GM19239 (cell line): ENCODE measurements at places on chromosomes 6 and 20.
A peak's percentile ranks its signal among the peaks of the same experiment; 100 is the strongest.

- no peak for DNase-seq
Observed at GRCh38 chr6:142400495-142400894, 98.7 kb downstream of the ADGRG6 start.

- DNase-seq = peak; percentile 12
Observed at GRCh38 chr20:46438156-46438750, 31.8 kb upstream of the ELMO2 start.

GRCh38 chr20:14445310-14445709 is 107.9 kb upstream of the FLRT3 start:
- no peak for DNase-seq

DNA sequence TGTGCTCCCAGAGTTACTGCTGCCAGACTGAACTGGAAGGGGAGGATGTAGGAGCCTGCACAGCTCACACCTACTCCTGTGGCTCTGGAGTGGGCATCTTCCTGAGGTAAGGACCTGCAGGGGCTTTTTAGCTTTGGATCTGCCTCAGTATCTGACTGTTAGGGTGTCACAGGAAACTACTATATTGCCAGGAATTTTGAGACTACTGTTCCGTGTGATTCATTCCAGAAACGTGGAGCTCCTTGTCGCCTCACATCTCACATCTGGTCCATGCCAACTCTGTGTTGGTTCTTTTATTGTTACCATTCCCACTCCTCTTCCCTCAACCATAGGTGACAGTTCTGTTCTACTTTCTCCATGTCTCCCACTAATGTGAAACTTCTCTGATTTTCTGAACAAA is 34.1 kb downstream of the PRPH2 start:
- DNase-seq = no peak

GRCh38 chr20:25626779-25627178 is 3.0 kb upstream of the NANP start:
- DNase-seq = no peak

- no peak for DNase-seq
Observed at GRCh38 chr6:38774929-38775707, 60.0 kb downstream of the DNAH8 start.

GRCh38 chr20:61161726-61162390 is 90.2 kb upstream of the CDH4 start:
- DNase-seq = no peak

- no peak for DNase-seq
Observed at GRCh38 chr6:82085701-82086100, 161.8 kb downstream of the IBTK start.

GRCh38 chr20:59818911-59819310 is 114.5 kb downstream of the SYCP2 start:
- no peak for DNase-seq

- DNase-seq = no peak
Observed at GRCh38 chr6:132165677-132166076, 214.5 kb upstream of the CCN2 start.

- DNase-seq = no peak
Observed at GRCh38 chr6:81075974-81076373, 676.5 kb downstream of the TENT5A start.

GRCh38 chr6:27544612-27545260 is 71.8 kb upstream of the ZNF184 start:
- no peak for DNase-seq

GRCh38 chr6:75460681-75461080 is 32.9 kb downstream of the FILIP1 start:
- no peak for DNase-seq

GRCh38 chr6:36772397-36772796 is 66.8 kb downstream of the CPNE5 start:
- DNase-seq = no peak

DNA sequence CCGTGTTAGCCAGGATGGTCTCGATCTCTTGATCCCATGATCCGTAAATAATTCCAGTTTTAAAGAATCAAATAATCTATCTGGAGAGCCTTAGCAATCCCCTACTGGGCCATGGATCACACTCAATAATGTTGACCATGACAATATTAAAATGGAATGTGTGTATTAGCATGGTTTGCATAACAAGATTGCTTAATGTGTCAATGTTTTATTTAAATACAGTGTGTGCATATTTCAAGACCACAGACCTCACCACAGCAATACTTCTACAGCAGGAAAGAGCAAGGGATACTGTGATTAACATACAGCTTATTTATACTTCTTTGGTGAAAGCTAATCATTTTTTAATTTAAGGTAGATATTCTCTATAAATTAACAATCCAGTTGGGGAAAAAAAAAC is 470.4 kb downstream of the TFAP2B start:
- DNase-seq = no peak

DNA sequence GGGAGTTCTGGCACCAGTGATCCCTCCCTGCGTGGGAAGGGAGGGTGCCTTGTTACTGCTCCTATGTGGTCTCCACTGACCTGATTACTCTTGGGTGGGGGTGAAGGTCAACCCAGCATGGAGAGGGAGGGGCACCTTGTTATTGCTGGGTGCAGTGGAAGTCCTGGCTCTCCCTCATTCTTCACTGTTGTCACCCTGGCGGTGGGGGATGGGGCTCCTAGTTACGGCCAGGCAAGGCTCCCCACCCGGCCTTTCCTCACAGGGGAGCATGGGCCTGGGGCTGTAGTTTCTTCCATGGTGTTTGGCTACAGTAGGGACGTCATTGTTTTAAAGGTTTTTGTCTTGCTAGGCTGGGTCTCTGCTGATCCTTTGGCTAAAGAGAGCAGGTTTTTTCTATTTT is 40.8 kb downstream of the PACSIN1 start:
- DNase-seq = no peak

DNA sequence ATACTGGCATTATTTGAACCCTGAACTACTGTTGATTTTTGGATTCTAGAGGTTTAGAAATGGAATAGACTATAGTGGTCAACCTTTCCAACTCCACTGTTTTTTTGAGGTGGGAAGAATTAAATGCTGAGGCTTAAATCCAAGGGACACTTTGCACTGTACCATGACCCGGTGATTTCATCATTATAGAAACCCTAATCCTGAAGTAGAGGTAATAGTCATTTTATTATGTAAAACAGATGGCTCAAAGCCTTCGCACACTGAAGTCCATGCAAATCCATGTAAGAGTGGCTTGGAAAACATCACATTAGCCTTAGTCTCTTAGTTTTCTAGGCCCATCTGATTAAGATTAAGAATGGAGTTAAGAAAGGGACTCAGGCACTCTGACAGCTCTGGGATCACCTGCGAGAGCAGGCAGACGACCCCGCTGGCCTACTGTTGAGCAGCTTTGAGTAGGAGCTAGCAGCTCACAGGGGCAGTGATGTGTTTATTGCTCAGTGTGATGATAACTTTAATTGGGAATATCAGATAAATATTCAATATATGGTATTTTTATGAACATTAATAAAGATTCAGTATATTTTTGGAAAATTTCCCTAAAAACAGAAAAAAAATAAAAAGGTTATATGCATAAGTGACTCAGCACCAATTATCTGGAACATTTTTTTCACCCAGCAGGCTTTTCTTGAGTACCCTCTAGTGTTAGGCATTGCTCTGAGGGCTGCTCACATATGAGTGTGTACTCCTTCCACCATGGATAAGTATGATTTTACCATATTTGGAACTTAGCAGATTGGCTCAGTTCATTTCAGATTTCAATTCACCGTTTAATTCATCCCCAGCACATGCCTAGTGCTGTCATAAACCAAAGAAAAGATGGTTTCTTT is 13.4 kb downstream of the SLX4IP start:
- DNase-seq = no peak

GRCh38 chr6:29850011-29850553 is 22.5 kb downstream of the HLA-G start:
- no peak for DNase-seq

DNA sequence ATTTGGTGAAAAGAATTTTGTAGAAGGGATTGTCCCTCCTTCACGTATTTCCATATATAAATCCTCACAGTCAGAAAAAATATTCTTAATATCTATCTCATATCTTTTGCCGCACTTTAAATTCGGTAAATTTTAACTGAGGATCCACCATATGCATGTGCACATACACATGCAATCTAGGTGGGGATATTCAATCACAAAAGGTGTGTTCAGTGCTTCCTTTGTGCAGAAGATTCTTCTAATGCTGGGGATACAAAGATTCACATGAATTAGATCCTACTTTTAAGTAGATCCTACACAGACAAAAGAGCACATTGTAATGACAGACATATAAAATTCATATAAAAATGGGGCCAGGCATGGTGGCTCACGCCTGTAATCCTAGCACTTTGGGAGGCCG is 13.6 kb upstream of the HLA-DRB1 start:
- no peak for DNase-seq

GRCh38 chr20:45347936-45348778 is at the start of gene SDC4:
TSS of gene SDC4 (minus strand) at chr20:45348424. CDS start at chr20:45348384, 40 bp downstream.
- no peak for DNase-seq

- no peak for DNase-seq
Observed at GRCh38 chr6:21375151-21376116, 218.1 kb upstream of the SOX4 start.

- DNase-seq = no peak
Observed at GRCh38 chr6:158004701-158005095, 23.0 kb downstream of the SYNJ2 start.

GRCh38 chr20:49766979-49767521 is 45.6 kb upstream of the SLC9A8 start:
- no peak for DNase-seq

GRCh38 chr6:150604467-150604866 is 4.8 kb downstream of the PLEKHG1 start:
- no peak for DNase-seq

GRCh38 chr20:54190217-54190616 is 16.4 kb upstream of the CYP24A1 start:
- no peak for DNase-seq

DNA sequence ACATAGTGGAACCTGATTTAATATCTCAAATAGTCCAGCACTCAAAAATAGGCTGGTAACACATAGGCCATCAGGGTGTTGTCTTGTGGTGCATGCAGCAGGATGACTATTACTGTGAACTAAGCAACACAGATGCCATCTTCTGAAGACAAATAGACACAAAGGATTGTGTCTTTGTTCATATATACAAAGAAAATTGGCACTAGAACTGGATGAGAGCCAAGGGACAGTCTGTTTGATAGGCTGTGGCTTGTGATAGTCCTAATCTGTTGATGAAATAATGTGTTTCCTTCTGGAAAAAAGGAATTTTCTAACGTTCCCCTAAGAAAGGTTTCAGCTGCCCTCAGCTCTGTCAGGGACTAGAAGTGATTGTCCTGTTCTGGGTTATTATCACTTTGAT is 129.8 kb downstream of the TPBG start:
- no peak for DNase-seq

DNA sequence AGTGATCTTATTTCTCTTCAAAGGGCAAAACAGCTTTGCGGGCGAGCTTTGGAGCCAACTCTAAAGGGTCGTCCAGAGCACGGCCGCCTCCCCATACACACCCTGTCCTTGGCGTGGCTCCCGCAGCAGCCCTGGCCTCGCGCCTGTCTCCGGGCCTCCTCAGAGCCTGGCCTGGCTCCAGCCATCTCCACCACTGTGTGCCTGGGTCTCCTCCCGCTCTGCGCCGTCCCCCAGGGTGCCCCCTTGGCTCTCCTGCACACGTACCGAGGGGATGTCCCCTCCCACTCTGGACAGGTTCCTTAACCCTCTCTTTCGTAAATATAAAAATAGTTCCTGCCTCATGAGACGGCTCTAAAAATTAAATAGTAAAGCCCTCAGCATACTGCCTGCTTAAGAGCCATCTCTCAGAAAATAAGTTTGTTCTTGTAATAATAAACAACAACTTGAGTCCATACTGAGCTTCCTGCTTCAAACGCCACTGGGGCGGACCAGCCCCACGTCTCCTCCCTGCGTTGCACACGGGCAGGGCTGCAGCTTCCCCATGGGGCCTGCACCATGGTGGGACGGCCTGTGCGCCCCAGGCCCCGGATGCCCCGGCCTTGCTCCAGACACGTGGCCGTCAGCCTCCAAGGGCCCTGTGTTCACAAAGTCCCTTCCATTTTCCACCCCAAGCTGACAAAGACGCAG is 226.2 kb downstream of the TTLL2 start:
- DNase-seq = no peak

DNA sequence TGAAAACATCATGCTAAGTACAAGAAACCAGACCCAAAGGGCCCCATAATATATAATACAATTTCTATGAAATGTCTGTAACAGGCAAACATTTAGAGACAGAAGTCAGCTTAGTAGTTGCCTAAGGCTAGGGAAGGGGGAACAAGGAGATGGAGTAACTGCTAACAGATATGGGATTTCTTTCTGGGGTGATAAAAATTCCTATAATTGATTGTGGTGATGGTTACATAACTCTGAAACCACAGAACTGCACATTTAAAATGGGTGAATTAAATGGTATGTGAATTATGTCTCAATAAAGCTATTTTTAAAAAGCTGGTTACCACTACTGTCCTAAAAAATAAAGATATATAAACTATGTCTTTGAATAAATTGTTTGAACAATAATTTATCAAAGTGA is 3.2 kb downstream of the CEP162 start:
- DNase-seq = no peak

- DNase-seq = no peak
Observed at GRCh38 chr6:49698478-49698877, 14.9 kb downstream of the CRISP2 start.

DNA sequence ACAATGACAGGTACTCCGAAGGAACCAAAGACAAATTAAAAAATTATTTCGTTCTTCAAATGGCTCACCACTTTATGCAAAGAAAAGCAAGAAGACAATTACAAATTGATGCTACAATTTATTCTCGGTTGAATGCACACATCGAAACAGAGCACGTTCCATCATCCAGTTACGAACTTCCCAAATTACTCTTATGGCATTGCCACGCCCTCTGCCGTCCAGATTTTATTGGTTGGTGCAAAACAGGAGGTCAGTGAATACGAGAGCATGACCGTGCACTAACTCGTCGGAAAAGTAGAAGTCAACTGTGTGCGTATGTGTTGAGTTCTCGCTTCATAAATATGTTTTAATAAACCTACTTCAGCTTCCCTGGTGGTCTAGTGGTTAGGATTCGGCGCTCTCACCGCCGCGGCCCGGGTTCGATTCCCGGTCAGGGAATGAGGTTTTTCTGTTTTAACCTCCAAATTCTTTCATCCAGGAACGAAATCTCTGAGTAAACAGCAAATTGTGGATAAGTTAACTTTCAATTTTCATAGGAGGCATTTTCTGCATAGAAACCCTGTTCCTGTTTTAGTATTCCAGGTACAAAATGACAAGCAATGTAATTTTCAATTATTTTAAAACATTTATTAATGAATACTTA is 23.2 kb downstream of the ZNF311 start:
- DNase-seq = peak; percentile 22

DNA sequence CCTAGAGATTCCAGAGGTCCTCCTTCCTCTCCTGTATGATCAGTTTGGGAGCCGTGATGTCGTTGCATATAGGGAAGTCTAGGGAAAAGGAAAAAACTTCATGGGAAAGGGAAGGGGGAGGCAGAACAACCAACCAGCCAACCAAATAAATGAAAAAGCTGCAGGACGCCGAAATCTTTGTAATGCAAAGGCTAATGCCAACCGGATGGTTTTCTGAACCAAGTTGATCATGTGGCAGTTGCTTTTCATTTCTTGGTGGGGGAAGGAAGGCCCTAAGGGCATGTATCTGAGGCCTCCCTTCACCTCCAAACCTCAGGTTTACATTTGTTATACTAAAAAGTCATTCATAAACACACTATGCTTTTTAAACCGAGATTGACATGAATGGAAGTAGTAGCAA is 167.2 kb downstream of the ARID1B start:
- no peak for DNase-seq

- DNase-seq = no peak
Observed at GRCh38 chr6:11495565-11496145, 41.9 kb upstream of the TMEM170B start.
